ENCODE measurements at places on chromosomes 1 and 21. TPM values are rescaled to one million over a fixed set of nuclear protein-coding genes. Genes with fewer than 3 reads are reported as not detected.

DNA sequence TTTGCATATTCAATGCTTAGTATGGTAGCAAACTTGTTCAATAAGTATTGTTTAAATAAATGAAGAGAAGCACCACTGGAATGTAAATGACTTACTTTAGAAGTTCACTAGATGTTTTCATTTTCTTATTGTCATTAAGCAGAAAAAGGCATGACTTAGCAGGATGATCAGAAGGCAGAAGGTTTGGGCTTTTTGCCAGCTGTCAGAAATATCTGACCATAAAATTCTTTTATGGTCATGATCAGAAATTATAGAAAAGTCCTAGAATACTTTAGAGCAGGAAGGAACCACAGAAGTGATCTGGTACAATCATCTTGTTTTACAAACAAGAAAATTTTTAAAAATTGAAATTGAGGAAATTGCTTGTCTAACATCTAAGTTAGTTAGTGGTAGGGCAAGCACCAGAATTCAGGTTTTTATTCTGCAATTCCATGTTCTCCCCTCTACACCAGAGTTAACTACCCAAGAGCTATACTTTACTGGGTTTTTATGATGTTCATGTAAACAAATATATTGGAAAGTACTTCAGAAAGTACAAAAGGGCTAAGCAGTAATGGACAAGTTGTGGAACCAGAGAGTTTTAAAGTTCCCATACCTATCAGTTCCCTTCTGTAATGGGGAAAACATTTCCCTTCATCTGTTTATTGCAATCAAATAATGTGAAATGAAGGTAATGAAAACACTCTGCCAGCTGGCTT lies 10.1 kb downstream of the FMO5 start:
- DNase-seq = no peak

DNA sequence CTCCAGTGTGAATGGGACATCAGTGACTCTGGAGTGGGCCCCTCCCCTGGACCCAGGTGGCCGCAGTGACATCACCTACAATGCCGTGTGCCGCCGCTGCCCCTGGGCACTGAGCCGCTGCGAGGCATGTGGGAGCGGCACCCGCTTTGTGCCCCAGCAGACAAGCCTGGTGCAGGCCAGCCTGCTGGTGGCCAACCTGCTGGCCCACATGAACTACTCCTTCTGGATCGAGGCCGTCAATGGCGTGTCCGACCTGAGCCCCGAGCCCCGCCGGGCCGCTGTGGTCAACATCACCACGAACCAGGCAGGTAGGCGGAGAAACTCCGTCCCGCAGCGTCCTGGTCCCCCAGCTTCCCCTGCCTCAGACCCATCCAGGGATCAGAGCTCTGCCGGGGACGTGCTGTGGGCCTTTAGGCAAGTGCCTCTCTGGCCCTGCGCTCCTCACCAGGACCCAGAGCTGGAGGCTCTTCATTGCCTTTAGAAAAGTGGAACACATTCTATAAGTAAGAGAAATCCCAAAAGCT lies 25.7 kb downstream of the EPHA8 start:
- DNase-seq = peak; percentile 47

DNA sequence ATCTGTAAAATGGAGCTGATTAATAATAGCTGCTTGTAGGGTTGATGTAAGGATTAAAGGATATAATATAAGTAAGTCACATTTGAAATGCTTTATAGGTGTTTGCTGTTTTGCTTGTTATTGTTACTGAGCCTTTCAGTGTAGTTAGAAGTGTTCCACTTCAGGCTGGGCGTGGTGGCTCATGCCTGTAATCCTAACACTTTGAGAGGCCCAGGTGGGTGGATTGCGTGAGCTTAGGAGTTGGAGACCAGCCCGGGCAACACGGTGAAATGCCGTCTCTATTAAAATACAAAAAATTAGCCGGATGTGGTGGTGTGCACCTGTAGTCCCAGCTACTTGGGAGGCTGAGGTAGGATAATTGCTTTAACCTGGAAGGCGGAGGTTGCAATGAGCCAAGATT lies 12.2 kb downstream of the TRNAU1AP start:
- DNase-seq = no peak

GRCh38 chr1:24275510-24275909 lies 43.6 kb upstream of the GRHL3 start:
- DNase-seq = no peak

DNA sequence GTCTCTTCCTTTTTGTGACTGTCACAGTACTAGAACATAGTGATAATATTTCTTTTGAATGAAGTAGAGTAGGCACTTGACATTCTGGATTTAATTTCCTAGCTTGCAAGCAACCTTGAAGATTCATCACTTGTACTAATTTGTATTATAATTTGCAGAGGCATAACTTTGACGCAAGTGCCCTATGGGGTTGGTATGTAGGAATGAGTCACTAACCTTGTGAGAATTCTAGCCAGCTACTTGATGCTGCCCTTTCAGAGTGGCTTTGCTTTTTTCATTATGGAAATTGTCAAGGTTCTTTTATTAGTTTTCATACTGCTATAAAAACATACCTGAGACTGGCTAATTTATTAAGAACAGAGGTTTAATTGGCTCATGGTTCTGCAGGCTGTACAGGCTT lies 13.7 kb upstream of the DPH5 start:
- peak; percentile 62 for DNase-seq

DNA sequence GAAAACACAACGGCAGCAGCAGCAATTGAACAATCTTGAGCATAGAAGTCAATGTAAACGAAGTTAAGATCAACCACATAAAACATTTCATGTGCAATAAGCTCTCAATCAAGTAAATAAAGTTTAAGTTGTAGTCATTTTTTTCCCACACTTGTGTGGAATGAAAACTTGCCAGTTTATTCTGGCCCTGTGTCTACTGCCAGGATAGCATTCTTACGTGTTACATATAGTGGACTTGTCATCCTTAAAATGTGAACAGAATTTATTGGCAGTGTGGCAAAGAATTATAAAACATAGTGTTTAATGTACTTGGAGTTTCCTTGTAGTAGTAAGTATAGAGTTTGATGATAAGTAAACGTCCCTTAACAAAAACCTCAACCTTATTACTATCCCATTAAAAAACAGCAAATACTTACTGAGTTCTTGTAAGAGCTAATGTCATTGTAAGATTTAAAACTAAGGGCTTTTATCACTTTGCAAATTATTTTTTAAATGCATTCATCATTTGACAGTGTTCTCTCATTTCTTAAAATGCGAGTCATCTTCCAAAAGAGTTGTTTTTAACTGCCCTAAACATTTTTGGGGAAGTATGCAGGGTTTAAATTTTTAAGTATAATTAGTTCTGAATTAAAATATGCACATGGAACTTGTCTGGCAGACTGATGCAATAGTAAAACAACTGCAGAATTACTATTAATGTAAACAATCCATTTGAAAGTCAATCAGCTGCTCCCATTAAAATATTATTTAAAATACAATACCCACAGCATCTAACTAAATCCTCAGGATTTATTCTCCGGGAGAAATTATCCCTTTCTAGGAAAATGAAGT lies 7.9 kb downstream of the COX20 start:
- DNase-seq = no peak

The TMEM52 gene
- not detected for total RNA-seq

DNA sequence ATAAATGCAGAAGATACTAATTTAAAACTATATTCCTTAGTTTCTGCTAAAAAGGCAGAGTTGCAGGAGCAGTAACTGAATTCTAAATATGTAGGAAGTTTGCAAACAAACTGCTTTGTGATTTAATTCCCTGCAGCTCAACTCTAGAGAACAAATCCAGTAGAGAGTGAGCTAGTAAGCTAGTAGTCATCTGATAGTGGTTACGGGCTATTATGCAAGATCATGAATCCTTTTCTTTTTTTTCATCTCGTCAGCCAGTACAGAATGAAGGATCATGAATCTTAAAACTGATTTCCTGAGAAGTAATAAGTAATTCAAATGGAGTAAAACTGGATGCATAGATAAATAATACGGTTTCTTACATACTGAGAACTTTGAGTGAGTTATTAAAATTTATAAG lies 3.3 kb downstream of the DPH5 start:
- DNase-seq = peak; percentile 71

GRCh38 chr1:56973923-56974742 lies 8.3 kb upstream of the C8B start:
- no peak for DNase-seq

The PAFAH2 gene
- total RNA-seq = 6.5 TPM

- no peak for DNase-seq
These were observed 27.0 kb downstream of the DPYD start for GRCh38 chr1:97893844-97894243.

GRCh38 chr1:3907031-3907534 lies 7.0 kb upstream of the C1orf174 start:
- DNase-seq = peak; percentile 86

DNA sequence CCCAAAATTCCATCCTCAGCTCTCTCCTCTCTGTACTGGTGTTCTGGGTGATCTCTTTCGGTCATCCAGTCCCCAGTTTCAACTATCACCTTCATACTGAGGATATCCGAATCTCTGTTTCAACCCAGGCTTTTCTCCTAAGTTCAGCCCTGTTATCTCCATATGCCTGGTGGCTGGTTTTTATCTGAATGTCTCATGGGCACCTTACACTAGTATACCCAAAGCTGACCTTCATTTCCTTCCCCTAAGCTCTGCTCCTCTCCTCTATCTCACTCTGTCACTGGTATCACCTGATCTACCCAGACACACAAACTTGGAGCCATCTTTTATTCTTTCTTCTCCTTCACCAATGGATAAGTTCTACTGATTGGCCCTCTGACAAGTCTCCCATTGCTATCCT lies 53.0 kb downstream of the LRRC71 start:
- DNase-seq = no peak

DNA sequence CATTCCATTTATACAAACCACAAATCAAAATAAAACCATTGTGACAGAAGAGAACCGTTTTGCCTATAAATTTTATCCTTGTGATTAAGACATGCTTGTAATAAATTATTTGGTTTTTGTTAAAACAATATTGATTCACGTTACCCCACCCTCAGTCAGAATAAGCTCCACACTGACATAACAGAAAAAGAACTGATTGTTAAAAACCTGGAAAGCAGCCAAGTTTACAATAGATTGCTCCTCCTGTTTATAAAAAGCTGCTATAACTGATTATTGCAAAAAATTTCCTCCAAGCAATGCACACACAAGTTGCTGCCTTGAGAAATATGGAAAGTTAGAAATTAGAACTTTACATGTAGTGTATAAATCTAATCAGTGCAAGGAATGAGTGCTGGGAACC lies 263.5 kb downstream of the SETD4 start:
- no peak for DNase-seq

DNA sequence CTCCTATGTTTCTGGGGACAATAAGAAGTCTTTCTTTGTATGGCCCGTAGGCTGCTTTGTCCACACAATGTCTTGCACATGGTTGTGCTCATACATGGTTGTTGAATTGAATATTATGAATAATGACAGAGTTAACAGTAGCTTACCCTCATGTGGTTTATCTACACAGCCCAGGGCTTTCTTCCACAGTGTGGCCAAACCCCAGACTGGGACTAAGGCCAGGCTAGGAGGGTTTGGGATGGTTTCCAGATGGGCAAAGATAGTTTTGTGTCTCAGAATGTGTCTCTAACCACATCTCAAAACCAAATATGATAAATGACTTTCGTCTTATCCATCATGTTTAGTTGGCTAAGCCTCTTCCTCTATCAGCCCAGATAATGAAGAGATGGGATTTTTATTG lies 65.2 kb downstream of the CACNA1E start:
- no peak for DNase-seq

GRCh38 chr1:16208270-16208987 lies 4.0 kb downstream of the ARHGEF19 start:
- DNase-seq = peak; percentile 88

DNA sequence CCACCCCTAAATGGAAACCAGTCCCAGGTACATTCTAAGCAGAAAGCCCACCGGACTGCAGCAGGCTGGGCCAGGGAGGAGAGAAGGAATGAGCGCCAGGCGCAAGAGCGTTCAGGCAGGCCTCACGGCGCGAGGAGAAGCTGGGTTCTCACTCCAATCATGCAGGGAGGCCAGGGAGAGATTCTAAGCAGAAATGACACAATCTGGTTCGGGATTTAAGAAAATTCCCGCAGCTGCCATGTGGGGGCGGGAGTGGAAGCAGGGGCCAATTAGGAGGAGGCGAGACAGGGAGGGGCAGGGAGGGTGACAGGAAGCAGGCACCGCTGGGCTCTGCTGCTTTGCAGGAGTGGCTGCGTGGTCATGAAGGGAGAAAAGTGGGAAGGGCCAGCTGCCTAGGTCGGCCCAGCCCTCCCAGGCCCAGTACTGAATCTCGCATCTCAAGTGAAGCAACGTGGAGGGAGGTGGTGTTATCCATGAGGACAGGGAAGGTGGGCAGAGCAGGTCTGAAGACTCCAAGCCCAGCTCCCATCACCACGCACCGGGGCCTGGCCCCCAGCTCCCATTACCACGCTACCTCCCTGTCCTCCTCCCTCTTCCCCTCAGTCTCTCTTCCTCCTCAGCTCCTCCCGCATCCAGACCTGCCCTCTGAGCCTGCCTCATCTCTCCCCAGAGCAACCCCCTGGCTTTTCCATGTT lies 11.8 kb downstream of the NPHP4 start:
- DNase-seq = peak; percentile 84

- no peak for DNase-seq
These were observed 8.9 kb downstream of the PTPN14 start for GRCh38 chr1:214542275-214543199.

DNA sequence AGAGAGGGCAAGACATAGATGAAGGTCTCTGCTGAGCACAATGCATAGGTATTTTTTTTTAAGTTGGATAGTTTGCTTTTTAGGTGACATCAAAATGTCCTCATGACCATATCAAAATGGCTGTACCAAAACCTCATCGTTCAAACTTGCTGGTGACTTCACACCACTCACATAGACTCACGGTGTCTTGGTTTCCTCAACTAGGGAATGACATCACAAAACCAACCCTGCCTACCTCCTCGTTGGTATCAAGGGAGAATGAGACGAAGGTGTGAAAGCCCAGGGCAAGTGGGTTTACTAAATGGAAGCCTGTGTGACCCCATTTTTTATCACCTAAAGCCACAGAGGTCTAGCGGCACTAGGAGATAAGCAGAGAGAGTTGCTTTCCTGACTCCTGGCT lies 1.6 kb downstream of the PIGR start:
- no peak for DNase-seq

The FCER1G gene
- total RNA-seq = 0.29 TPM

DNA sequence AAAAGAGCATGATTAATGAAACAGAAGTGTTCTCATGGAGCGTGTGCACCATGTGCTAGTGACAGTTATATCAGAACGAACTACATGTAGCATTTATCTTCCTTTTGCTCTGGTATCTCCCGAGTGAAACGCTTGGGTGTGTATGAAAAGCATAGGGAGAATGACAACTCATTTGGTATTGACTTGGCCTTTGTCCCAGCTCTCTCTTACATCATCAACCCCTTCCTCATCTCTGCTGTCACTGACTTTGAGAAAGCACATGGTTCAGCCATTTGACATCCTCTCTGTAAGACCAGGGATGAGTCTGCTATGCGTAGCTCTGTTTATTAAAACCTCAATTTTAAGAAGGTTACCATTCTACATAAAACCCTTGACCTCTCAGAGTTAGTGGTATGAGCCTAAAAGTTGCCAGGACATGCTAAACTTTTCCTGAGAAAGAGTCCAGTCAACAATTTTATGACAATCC lies 201.0 kb downstream of the NRIP1 start:
- no peak for DNase-seq

The PKLR gene
- not detected for total RNA-seq
